AG04449 (cell line): ENCODE measurements at places on chromosomes 13 and 19.

DNA sequence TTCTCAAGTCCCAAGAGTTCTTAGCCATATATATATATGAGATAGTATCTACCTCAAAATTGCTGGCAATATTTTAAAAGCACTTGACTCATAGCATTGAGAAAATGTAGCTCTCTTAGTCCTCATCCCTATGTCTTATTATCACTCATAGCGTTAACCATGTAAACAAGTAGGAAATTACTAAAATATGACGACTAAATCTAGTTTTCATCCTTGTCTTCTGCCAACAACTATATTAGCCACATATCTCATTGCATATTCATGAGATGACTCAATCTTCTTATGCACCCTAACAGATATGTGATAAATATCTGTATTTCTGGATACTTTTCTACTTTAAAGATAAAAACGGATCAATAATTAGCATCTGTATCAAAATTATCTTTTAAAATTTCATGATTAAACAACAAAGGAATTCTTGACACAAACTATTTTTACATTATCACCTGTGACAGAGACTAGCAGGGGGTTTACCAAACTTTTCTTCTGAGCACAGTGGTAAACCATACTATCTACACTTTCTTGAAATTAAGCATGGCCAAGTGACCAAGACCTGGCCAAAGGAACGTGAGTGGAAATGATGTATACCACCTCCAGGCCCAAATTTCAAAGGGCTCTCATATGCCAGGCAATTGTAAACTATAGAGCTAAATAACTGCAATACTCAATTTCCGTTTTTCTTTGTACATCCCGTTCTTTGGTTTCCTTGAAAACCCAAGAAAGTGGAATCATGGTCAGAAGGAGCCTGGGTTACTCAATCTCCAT lies 45.7 kb downstream of the ZC3H13 start:
- no peak for DNase-seq

DNA sequence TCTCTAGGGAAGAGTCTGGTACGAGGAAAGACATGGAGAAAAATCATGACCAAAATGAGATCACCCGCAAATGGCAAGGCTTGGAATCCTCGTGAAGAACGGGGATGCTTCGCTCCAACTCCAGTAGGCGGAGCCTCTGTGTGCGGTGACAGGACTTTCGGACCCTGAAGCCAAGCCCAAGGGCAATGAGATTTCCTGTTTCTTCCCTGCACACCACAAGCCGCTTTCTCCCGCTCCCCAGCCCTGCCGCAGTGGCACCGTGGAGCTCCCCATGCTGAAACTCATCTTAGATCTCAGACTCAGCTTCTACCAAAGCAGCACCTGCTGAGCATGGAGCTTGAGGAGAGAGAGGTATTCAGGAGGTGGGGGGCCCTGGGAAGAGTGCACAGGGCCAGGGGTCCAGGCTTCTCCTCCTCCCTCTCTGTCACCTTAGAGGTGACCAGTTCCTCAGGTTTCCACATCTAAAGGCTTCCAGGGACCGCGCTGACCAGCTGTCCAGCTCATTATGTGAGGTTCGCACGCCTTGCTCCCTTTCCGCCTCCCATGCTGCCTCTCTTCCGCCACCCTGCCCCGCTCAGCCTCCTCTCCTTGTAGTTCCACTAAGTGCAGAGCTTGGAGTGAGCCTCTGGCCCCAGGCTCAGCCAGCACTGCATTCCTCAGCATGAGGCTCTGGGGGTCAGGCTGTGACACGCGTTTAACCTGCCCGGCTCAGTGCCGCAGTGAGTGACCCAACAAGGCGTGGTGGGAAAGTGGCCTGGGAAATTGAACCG lies 153.8 kb upstream of the SOX1 start:
- no peak for DNase-seq

- no peak for DNase-seq
Observed at GRCh38 chr13:43669101-43669500, 117.7 kb downstream of the ENOX1 start.

GRCh38 chr19:46493236-46494145 lies 2.2 kb downstream of the PNMA8B start:
- DNase-seq, result no peak

DNA sequence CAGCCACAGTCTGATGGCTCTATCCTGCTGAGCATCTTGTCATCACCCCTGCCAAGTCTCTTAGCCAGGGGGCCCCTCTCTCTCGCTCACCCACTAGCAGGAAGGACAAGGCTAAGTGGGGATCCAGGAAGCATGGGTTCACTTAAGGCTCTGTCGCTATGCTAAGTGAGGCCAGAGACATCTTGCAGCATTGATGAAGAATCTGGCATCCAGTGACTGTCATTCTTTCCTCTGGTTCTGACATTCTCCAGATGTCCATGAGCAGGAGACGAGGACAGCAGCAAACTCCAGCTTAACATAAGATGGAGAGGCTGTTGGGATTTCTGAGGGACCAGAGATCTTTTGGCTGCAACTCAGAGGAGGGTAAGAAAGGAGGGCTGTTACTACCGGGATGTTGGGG lies 230.2 kb downstream of the TSHZ3 start:
- no peak for DNase-seq

GRCh38 chr19:53977429-53977990 lies 13.9 kb upstream of the CACNG6 start:
- DNase-seq, result peak; percentile 31

DNA sequence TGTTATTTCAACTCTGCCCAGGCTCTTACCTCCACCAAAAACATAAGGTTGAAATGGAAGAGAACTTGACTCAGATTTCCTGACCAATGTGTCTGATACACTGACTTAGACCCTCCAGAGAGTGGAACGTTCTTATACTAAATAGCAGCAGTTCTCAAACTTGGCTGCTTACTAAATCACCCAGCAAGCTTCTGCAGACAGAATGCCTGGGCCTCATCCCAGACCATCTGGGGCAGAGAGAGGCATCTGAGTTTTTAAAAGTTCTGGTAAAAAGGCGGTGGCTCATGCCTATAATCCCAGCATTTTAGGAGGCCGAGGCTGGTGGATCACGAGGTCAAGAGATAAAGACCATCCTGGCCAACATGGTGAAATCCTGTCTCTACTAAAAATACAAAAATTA lies 46.3 kb downstream of the NEK5 start:
- DNase-seq, result no peak

DNA sequence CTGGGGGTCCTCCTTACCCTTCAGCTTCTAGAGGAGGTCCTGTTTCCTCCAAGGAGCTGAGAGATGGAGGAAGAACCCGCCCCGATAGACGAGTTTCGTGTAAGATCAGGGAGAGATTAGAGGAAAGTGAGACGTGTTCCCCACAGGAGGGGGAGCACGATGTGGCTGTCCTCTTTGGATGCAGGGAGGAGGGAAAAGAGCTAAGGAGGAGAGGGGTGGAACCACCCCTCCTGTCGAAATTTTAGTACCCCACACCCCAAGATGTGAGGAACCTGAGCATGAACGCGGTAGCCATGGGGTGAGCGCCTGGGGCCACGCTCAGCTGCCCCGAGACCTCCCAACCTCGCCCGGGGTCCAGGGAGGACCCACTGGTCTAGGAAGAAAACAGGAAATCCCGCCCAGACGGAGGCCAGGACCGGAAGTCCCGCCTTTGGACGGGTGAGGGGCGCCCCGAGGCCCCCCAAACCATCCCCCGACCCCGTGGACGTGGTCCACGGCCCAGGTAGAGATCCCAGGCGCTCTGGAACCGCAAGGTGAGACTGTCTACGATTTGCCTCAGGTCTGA lies 1.2 kb downstream of the AKT1S1 start:
- DNase-seq, result no peak

DNA sequence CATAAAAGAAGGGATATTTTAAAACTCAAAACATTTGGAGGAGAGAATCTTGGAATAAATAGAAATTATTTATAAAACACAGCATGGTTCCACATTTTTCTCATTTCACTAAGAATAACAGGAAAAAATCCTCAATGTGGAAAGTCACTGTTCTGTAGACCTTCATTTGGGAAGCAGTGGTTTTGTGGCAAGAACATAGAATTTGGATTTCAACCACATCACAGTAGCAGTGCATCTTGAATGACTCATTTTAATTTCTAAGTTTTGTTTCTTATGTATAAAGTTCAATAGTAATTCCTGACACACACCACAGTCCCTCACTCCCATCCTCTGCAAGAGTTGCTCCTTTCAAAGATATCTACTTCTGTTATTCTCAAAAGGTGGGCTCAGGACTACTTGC lies 264.0 kb downstream of the ENOX1 start:
- peak; percentile 59 for DNase-seq

GRCh38 chr13:20301403-20302071 lies 69.4 kb upstream of the GJB6 start:
- no peak for DNase-seq

- no peak for DNase-seq
Observed at GRCh38 chr19:35208121-35208520, 20.4 kb downstream of the FAM187B start.

- DNase-seq, result no peak
Observed at GRCh38 chr13:40211586-40211968, 454.9 kb downstream of the FOXO1 start.

- no peak for DNase-seq
Observed at GRCh38 chr13:96967248-96967745, 27.0 kb downstream of the OXGR1 start.

DNA sequence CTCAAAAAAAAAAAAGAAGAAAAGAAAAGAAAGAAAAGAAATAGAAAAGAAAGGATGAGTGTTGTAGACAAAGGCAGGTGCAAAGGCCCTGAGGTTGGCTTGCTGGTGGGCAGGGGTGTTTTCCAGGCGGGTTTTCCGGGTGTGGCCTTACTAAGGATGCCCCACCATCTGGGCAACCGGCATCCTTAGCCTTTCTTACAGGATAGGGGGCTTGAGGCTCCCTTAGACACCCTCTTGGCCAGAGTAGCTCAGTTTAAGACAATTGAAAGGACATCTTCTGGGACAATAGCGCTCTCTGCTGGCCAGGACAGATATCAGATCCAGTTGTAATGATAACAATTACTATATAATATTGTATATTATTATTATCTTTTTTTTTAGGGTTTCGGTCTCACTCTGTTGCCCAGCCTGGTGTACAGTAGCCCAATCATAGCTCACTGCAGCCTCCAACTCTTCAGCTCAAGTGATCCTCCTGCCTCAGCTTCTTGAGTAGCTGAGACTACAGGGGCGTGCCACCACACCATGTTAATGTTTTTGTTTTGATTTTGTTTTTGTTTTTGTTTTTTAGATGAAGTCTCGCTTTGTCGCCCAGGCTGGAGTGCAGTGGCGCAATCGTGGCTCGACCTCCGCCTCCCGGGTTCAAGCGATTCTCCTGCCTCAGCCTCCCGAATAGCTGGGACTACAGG lies 1.4 kb upstream of the QTRT1 start:
- no peak for DNase-seq

DNA sequence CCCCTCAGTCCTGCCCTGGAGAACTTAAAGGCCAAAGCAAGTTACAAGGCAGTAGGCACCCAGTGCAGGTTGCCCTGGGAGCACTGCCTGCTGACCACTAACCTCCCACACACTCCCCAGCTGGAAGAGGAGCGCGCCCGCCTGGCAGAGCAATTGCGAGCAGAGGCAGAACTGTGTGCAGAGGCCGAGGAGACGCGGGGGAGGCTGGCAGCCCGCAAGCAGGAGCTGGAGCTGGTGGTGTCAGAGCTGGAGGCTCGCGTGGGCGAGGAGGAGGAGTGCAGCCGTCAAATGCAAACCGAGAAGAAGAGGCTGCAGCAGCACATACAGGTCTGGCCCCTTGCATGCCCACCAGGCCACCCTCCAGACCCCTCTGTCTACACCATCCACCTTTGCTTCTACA lies 61.1 kb downstream of the KCNC3 start:
- DNase-seq, result no peak

DNA sequence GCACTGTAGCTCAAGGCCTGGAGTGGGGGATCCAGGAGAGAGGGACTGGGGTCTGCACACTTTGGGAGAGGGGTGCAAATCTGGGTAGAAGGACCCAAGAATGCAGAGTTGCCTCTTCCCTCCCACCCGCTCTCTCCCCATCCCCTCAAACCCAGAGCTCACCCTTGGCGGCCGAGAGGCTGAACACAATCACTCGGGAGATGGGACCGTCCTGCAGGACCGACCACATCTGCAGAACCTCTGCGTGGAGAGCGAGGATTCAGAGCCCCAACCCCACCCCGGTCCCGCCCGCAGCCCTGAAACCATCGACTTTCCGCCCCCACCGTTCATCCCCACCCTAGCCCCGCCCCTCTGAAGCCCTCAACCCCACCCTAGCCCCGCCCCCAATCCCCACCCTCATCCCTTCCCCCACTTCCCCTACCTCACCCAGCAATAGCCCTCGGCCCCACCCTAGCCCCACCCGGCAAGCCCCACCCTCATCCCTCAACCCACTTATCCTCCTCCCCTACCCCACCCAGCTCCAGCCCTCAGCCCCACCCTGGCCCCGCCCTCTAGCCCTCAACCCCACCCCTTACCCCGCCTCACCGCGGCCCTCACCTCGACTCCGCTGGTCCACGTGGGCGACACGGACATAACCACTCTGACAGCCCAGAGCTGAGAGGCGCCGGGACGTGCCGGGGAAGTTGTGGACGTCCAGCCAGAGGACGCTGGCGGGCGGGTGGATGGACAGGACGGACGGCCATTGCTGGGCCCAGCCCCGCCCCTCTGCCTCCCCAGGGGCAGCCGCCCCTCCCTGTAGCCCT lies 4.1 kb downstream of the KPTN start:
- DNase-seq, result no peak

DNA sequence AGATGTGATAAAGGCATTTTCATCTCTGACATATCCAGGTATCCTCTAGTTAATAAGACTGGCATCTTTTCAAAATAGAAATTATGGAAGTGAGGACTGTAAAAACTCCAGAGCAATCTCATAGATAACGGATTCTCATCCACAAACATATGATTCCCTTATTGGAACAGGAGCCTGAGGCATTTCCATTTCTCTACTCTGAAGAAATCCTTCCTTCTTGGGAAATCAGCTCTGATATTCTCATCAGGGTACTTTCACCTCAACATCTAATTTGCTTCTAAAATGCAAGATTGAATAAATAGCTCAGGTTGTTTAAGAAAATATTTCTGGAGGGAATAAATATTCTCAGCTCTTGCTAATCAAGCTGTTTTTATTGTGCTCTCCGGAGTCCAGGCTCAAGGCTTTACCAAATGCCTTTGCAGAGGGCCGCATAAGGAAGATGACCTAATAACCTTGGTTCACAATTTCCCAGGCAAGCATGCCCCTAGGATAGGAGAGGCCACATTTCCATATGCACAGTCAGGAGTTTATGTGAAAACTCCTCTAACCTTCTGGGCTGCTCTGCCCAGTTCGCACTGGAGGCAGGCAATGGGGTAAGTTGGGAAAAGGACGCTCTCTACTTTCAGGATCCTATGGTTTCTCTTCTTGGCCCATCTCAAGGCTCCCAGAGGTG lies 44.0 kb upstream of the RFC3 start:
- no peak for DNase-seq

DNA sequence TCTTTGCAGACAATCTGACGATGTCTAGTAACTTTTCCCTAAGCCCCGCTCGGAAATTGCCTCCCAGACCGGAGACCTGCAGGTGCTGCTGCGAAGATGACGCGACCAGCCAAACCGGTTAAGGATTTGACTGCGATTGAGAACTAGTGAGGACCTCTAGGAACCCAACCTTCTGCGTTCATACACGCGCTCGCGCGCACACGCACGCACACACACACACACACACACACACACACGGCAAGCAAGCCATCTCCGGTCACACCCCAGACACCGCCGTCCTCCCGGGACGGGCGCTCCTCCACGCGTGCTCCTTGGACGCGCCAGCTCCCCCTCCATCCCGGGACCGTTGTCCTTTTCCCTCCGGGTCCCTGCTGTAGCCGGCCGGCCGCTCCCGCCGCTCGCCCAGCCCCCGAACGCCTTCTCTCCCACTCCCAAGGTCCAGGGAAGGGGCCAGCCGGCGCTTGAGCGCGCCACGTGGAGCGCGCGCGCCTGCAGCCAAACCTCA lies 1.2 kb downstream of the TBC1D4 start:
- DNase-seq, result no peak
